Brain microvascular endothelial cell (primary cell): ENCODE measurements at places on chromosomes 4 and X.

DNA sequence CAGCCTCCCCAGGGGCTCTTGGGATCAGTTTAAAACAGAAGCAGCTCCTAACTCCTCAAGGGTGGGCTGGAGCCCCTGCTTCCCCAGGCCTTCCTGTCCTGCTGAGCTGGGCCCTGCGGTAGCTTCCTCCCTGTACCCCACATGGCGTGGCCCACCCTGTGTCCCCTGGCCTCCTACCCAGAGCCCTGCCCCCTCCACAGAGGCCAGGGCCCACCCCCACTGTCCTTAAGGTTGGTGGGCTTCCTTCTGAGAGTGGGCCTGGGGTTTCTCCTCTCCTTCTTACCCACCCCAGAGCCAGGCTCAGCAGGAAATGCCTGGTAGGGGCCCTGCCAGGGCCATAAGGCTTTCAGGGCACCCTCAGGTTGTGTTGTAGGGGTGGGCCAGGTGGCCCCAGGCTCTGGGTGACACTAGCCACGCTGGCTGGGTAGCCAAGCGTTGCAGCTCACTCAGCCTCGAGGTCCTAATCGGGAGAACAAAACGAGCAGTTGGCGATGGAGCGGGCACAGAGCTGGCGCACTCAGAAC lies 11.6 kb downstream of the SH3BP2 start:
- no peak for DNase-seq

DNA sequence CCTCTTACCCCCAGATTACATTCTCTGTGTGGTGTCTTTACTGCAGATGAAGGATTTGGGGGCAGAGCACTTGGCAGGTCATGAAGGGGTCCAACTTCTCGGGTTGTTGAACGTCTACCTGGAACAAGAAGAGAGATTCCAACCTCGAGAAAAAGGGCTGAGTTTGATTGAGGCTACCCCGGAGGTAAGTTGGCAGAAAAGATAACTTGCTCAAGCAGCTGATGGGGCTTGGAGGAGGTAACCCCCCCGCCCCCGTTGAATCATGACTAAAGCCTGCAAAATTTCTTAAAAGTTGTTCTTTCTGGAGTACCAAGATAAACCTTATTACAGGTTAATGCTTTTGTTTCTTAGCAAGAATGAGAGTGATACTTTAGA lies 1.5 kb downstream of the CCNG2 start:
- DNase-seq: no peak

GRCh38 chrX:129125122-129125914 lies 398.0 kb downstream of the SMARCA1 start:
- no peak for DNase-seq

DNA sequence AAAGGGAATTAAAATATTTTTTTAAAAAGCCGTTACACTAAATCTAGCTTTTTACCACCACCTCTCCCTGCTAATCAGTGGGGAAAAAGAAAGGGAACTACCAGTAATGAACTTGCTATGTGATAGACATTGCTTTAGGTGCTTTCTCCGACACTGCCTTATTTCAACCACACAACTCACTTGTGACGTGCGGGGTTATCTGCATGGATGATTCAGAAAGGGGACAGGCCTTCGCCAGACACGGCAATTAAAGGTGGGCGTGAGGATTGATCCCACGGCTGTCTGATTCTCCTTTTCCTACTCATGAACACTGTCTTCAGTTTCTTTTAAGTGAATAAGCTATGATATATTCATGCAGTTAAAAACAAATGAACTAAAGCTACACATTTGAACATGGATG lies 882 bp upstream of the CXCR3 start:
- no peak for DNase-seq

GRCh38 chrX:15820106-15821073 lies 30.1 kb downstream of the ZRSR2 start:
- DNase-seq: no peak
